ENCODE measurements at places on chromosomes 7 and 10.

DNA sequence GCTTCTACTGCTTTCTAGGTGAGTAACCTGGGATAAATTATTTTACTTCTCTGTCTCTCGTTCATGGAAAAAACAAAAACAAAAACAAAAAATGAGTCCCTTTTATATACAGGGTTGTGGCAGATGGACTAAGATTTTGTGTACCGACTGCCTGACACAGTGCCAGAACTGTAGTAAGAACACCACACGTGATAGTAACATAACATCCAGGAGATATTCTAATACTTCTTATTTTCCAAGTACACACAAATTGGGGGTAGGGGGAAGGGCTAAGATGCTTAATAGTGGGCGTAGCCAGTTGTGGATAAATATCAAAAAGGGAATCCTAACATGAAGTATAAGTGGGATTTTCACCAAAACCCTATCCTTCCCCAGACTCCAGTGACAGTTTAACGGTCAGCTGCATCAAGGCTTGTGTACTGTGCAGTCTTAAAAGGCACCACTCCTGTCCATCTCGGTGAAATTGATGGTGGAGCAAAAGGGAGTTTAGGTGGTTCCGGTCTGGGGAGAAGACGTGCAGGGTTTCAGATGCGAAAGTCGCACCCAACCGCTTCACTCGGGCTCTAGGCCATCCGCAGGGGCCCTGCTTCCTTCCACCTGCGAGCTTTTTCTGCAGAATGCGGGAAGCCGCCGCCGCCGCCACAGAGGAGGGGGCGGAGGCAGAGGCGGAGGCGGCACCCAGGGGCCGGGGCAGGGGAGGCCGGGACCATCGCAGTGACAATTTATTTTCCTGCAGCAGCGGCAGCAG is at the start of gene STAMBPL1:
Gene STAMBPL1, plus strand, starts transcription at position 712 of the 748 bp plus-strand sequence. CDS start 21,464 bp downstream, outside the sequence.
- peak; percentile 14 for DNase-seq

DNA sequence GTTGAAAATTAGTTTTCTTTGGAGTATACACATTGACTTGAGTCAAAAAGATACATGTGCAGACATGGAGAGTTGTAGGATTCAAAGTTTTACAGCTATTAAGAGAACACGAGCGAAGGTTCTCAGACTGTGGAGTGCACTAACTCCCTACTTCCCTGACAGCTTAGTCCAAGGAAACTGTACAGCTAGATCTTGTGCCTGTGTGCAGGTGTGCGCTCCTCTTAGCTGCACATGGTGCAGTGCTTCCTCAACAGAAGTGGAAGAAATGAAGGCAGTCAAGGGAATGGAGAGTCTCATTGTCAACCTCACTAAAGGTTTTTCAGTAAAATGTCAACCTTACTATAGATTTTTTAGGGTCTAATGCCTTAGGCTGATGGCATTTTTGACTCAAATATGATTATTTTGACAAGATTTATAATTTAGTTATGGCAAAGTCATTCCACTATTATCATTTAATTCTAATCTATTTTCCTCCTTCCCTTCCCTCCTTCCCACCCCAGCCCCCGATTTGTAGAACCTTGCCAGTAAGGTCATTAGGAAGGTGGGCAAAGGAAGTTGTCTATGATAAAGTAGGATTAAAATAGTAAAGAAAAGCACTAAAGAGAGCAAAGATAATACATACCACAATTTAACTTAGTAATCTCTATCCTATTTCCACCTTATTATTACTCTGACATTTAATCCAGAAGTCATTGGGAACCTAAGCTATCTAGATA is 13.6 kb downstream of the PDK4 start:
- DNase-seq, result no peak

- DNase-seq, result no peak
Observed at GRCh38 chr7:92835261-92835850, 1.0 kb downstream of the CDK6 start.

- DNase-seq, result no peak
Observed at GRCh38 chr7:38554586-38554985, 76.6 kb downstream of the AMPH start.

GRCh38 chr10:96673318-96674099 is 46.8 kb downstream of the PIK3AP1 start:
- DNase-seq, result no peak

GRCh38 chr10:69738858-69739435 is 62.8 kb upstream of the COL13A1 start:
- DNase-seq, result no peak

GRCh38 chr10:3365630-3366029 is 193.0 kb upstream of the PITRM1 start:
- DNase-seq, result peak; percentile 78

GRCh38 chr10:110434489-110435096 is 63.1 kb upstream of the DUSP5 start:
- DNase-seq, result no peak

GRCh38 chr10:121732656-121733445 is 134.6 kb upstream of the FGFR2 start:
- no peak for DNase-seq

GRCh38 chr7:18685971-18686370 is 190.4 kb downstream of the HDAC9 start:
- DNase-seq, result no peak

- DNase-seq, result no peak
Observed at GRCh38 chr7:43232366-43232765, 119.9 kb downstream of the HECW1 start.

DNA sequence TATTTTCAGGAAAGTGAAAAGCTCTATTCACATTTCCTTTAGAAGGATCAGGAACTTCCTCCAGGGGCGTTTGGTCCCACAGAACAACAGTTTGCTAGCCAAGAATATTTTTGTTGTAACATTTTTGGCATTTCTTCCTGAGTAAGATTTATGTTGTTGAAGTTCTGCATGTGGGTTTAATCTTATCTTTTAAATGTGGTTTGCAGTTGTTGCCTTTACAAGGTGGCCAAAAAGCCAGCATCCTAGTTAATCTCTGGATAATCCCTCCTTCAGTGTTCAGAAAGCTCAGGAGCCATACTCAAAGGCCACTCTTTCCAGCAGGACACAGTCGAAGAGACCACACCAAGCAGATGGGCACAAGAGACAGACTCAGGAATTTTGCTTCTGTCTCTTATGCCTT is 30.0 kb downstream of the SLC26A4 start:
- no peak for DNase-seq

DNA sequence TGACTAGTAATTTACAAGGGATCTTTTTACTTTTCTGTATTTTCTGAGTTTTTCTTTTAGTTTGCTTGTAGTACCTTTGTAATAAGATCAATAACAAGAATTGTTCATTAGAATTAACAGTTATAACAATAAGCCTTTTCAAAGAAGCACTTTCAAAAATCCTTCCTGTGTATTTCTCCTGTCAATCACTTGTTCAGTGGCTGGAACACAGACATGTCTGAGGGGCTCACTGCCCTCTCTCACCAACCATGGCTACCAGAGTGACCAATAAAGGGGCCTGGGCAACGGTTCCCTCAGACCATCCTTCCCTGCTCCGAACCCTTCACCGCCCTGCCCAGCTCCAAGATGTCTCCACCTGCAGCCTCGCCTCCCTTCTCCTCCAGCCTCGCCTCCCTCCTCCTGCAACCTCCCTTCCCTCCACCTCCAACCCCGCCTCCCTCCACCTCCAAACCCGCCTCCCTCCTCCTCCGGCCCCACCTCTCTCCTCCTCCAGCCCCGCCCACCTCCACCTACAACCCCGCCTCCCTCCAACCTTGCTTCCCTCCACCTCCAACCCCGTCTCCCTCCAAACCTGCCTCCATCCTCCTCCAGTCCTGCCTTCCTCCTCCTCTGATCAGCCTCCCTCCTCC is 353.4 kb downstream of the TNS3 start:
- DNase-seq, result no peak

DNA sequence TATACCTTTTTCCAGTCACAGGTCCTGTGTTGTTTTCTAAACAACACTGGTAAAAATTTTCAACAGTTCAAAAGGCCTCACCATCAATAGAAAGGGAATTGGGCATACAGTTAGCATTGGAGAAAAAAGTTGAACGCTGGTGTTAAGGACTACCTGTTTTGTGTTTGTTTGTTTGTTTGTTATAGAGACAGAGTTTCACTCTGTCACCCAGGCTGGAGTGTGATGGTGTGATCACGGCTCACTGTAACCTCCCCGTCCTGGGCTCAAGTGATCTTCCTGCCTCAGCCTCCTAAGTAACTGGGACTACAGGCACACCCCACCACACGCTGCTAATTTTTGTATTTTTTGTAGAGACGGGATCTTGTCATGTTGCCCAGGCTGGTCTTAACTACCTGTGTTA is 306.1 kb downstream of the PRPF18 start:
- DNase-seq, result no peak

- DNase-seq, result no peak
Observed at GRCh38 chr10:23147035-23147434, 45.1 kb upstream of the PTF1A start.

DNA sequence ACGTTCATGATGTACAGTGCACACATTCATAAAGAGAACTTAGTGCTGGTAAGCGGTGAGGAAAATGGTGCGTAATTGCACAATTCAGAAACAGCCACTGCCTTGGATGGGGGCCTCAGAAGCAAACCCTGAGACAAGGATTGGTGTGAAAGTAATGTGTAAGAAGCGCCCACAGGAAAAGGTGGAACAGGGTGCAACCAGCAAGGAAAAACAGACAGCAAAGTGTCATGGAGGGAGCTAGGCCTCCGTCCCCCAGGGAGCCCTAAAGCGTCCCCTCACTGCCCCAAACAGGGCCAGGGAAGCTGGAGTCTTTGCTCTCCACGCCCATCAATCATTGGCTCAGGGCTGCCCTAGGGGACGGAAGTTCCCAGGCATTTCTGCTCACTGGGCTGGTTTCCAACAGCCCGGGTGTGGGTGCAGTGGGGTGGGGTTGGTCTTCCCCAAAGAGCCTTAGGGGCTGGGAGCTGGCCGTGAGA is 9.6 kb upstream of the C10orf105 start:
- DNase-seq, result no peak

GRCh38 chr10:22244001-22244400 is 26.2 kb upstream of the EBLN1 start:
- no peak for DNase-seq

DNA sequence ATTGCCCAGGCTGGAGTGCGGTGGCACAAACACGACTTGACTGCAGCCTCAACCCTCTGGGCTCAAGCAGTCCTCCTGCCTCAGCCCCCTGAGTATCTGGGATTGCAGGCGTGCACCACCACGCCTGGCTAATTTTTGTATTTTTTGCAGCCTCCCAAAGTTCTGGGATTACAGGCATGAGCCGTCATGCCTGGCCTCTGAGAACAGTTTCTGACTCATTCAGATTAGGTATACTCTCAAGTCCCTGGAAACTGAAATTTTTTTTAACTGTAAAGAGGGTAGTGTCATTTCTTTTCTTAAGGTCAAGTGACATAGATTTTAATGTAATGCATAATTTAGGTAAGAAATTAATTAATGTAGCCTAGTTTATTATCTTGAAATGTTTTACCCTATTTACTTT is 104.7 kb downstream of the SEPTIN7 start:
- no peak for DNase-seq

GRCh38 chr7:46568420-46569132 is 647.5 kb upstream of the IGFBP3 start:
- DNase-seq, result no peak

GRCh38 chr7:142405122-142405765 is 147.4 kb upstream of the PRSS58 start:
- no peak for DNase-seq

- no peak for DNase-seq
Observed at GRCh38 chr10:29968585-29968984, 90.8 kb downstream of the JCAD start.

GRCh38 chr7:45259966-45260646 is 102.5 kb downstream of the RAMP3 start:
- DNase-seq, result peak; percentile 43

DNA sequence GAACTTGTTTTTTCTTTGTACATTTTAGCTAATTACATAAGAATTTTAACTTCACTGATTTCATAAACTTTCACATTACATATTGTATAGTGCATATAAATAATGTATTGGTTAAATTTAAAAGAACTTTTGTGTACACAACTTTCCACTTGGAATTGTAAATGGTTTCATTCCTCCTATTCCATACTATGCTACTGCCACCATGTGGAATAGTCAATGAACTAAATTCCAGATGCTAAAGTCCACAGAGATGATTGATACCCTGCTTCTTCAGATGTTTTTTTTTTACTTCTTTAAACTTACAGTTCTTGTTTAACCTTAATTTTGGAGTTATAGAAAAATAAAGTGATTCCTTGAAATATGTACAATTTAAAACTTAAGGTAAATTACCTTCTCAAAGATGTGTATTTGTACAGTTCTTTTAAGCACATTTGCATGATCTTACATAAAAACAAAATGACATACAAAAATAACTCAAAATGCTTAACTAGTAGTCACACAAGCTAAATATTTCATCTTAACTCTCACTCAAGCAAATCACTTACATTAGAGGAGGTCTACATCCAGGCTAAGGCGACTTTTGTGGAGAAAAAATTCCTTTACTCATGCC is 247.6 kb upstream of the HGF start:
- peak; percentile 28 for DNase-seq

GRCh38 chr10:71582506-71583475 is 136.8 kb downstream of the C10orf105 start:
- DNase-seq, result no peak

GRCh38 chr10:78687626-78688025 is 381.1 kb upstream of the ZMIZ1 start:
- no peak for DNase-seq

- DNase-seq, result no peak
Observed at GRCh38 chr7:93156884-93157283, 8.7 kb upstream of the SAMD9L start.

DNA sequence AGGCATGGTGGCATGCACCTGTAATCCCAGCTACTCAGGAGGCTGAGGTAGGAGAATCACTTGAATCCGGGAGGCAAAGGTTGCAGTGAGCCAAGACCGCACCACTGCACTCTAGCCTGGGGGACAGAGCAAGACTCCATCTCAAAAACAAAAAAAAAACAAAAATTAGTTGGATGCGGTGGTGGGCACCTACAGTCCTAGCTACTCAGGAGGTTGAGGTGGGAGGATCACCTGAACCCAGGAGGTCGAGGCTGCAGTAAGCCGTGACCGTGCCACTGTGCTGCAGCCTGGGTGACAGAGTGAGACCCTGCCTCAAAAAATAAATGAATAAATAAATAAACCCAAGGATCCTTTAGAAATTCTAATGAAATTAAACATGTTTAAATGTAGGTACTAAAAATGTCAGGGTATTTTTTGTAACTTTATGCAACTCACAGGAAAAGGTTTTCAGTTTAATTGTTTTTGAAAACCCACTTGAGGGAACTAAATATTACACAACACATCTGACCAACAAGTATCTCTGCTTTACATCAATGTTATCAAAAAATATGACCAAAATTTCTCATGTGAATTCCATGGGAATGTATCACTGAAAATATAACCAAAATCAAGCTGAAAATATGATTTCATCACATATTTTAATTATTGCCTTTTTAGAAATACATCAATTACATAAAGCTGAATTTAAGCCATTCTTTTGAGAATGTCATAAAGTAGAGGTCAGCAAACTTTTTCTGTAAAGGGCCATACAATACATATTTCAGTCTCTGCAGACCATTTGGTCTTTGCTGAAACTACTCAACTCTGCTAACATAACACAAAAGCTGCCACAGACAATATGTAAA is 23.9 kb downstream of the UPF2 start:
- no peak for DNase-seq

- no peak for DNase-seq
Observed at GRCh38 chr10:35723059-35723458, 81.0 kb upstream of the FZD8 start.
